Uterus (tissue), 4 donors: ENCODE measurements at places on chromosomes 11 and 22. TPM values are rescaled to one million over a fixed set of nuclear protein-coding genes. Genes with fewer than 3 reads are reported as not detected.

Gene OR2AG1
- total RNA-seq, result not detected

Gene KRTAP5-2
- not detected for total RNA-seq

GRCh38 chr11:81869351-81870065 is 864.2 kb downstream of the FAM181B start:
- no peak overlapping the region for H3K27ac ChIP-seq
- H3K36me3 ChIP-seq, result no peaks in the 10 kb centered on the region
- no peak for DNase-seq
- no peak overlapping the region for H3K4me3 ChIP-seq

GRCh38 chr11:21142007-21142406 is 472.6 kb downstream of the NELL1 start:
- no peaks in the 10 kb centered on the region for H3K4me1 ChIP-seq
- H3K4me3 ChIP-seq, result no peak overlapping the region
- H3K36me3 ChIP-seq, result no peaks in the 10 kb centered on the region
- H3K27me3 ChIP-seq, result no peaks in the 10 kb centered on the region

Gene RIMBP3B
- total RNA-seq, result not detected

Gene PATE4
- not detected for total RNA-seq

DNA sequence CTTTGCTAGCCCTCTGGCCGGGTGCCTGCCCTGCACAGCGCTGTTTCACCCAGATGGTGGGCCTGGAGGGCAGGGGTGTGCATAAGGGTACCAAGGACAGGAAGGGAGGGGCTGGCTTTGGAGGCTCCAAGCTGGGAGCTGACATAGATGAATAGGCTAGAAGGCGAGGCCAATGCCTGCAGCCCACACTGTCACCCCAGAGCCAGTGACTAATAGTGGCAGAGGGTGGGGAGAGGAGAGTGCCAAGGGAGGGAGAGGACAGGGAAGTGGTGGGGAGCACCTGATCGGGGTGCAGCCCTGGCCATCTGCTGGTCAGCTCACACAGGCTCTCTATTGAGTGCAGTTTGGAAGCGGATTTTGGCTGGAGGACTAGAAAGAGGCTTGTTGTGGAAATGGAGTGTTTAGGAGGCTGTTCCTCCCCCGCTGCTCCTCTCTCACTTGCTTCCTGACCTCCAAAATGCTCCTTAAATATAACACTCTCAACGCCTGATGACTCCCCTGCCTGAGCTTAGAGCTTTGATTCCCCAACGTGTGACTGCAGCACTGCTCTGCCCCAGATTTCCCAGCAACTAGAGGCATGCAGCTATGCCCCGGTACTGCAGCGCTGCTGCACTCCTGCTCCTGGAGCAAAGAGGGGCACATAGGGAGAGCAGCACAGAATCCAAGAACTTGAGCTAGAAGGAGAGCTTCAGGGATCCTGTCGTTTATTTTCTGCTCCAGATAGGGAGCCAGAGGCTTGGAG is 89.2 kb downstream of the GRAMD1B start:
- no peak for DNase-seq
- H3K36me3 ChIP-seq, result no peaks in the 10 kb centered on the region
- no peak overlapping the region for H3K27ac ChIP-seq
- no peaks in the 10 kb centered on the region for H3K27me3 ChIP-seq
- no peak overlapping the region for H3K4me3 ChIP-seq

Gene IGSF22
- not detected for total RNA-seq
